Islet precursor cell (in vitro differentiated cells): ENCODE measurements at places on chromosomes 7 and 10.

DNA sequence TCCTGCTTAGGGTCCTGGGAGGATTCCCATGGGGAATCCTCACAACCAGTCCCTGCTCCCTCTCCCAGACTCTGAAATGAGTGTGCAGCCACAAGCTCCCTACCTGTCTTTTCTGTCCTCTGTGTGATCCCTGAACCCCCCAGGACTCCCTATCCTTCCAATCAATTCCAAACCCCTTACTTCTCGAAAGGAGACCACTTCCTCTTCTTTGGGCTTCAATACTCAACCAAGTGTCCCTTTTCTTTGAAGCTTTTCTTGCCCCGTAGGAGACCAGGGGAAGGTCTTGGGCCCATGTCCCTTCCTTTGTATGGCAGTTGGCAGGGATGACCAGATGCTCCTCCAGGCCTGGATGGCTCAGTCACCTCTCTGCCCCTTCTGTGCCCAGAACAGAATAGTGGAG is 1.7 kb downstream of the AEBP1 start:
- no peak for DNase-seq

DNA sequence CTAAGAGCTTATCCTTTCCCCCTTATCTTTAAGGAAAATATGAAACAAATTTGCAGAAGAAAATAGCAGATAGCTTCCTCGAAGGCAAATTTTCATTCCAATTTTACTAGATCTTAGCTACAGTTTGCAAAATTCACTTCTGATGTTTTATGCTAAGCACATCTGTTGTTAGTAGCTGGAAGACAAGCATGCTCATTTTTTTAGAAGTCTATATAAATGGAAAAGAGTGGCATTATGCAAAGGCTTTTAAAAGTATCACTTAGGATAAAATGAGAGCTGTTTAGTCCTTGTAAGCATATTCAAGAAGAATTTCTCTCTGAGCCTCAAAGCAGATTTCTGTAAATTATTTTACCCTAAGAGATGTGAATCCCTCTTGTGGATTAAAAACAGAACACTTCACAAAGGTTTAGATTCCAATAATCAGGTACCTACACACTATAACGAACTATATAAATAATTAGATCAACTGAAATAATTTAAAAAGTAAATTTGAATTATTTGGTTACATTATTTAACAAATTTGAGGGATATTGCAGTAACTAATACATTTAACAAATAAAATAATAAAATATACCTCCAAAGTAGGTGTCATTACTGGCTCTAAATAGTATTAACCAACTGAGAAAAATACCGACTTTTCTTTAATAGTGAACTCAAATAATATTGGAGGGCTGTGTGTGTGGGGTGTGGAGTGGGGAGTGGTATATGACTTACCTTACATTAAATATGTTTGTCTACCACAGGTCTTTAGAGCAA is 307.1 kb downstream of the SEMA3D start:
- DNase-seq = no peak

DNA sequence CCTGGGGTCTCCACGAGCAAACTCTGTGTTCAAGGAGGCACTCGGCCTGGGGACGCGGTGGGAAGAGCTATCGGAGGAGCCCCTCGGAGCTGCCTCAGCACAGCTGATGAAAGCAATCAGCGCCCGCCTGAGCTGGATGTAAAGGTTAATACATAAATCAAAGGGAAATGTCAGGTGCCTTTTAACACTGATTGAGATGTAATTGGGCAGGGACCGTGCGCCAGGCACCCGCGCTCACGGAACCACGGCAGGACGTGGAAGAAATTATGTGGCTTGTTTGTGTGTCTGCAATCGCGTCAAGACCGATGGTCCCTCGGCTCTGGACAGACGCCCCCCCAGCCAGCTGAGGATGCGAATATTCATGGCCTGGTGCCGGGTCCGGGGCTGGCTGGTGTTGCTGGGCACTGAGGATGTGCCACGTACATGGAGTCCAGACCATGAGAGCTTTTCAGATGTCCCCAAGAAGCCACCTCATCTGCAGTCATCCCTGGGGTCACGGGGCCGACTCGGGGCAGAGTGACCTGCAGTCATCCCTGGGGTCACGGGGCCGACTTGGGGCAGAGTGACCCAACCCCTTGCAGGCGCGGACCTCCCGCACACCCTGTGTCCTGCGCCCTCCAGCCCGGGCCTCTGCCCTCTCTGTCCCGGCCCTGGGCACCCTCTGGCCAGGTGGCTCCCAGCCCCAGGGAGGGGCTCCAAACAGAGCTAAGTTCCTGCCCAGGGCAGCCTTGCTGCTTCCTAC is 15.6 kb downstream of the FOXL3 start:
- DNase-seq = no peak

DNA sequence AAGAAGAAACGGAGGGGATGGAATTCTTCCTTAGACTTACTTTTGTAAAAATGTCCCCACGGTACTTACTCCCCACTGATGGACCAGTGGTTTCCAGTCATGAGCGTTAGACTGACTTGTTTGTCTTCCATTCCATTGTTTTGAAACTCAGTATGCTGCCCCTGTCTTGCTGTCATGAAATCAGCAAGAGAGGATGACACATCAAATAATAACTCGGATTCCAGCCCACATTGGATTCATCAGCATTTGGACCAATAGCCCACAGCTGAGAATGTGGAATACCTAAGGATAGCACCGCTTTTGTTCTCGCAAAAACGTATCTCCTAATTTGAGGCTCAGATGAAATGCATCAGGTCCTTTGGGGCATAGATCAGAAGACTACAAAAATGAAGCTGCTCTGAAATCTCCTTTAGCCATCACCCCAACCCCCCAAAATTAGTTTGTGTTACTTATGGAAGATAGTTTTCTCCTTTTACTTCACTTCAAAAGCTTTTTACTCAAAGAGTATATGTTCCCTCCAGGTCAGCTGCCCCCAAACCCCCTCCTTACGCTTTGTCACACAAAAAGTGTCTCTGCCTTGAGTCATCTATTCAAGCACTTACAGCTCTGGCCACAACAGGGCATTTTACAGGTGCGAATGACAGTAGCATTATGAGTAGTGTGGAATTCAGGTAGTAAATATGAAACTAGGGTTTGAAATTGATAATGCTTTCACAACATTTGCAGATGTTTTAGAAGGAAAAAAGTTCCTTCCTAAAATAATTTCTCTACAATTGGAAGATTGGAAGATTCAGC is 158.7 kb upstream of the LANCL2 start:
- no peak for DNase-seq

- DNase-seq = no peak
Observed at GRCh38 chr10:92492748-92493240, 81.1 kb downstream of the IDE start.

DNA sequence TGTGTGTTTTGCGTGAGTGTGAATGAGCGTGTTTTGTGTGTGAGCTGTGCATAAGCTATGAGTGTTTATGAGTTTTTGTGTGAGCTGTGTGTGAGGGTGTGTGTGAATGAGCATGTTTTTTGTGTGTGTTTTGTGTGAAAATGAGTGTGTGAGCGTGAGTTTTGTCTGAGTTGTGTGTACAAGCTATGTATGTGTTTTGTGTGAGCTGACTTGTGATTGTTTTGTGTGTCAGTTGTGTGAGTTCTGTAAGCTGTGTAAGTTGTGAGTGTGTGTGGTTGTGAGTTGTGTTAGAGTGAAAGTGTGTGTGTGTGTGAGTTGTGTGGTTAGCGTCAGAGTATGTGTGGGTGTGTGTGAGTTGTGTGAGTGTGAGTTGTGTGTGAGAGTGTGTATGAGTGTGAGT is 343.2 kb downstream of the PTPRN2 start:
- DNase-seq = no peak

DNA sequence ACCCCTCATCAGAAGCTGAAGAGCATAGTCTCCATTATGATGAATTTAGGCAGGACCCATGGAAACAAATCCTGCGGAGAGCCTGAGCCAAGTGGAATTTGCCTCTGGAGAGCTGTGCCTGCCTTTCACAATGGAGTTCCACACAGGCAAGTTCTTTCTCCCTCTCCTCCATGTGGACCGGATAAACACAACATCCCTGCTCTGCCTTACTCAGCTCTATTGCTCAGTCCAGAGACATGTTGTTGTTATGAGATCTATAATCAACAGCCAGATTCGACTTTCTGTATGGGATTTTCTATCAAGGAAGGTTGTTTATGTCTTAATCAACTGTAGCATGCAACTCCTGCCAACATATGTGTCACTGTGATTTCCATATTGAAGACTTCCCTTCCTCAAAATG is 59.5 kb upstream of the ELMO1 start:
- no peak for DNase-seq

- DNase-seq = no peak
Observed at GRCh38 chr7:93938293-93938692, 16.8 kb downstream of the GNG11 start.

DNA sequence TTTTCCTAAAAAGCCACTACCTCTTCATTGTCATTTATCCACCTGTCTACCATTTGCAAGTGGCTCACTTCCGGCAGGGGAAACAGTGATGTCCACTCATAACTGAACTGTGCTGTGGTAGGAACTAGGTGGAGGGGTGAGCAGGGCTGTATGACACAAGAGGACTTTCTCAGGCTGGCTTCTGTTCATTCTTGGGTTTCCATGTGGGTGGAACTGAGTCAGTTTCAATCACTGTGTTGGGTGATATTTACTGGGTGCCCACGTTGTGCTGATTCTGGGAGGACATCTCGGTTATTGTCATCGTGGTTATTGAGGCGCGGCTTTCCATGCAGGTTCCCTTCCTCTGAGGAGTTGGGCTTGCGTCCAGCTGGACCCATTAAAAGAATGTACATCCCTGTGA is 38.8 kb downstream of the RAMP3 start:
- DNase-seq = no peak

GRCh38 chr7:18517646-18518045 is 22.1 kb downstream of the HDAC9 start:
- DNase-seq = no peak

DNA sequence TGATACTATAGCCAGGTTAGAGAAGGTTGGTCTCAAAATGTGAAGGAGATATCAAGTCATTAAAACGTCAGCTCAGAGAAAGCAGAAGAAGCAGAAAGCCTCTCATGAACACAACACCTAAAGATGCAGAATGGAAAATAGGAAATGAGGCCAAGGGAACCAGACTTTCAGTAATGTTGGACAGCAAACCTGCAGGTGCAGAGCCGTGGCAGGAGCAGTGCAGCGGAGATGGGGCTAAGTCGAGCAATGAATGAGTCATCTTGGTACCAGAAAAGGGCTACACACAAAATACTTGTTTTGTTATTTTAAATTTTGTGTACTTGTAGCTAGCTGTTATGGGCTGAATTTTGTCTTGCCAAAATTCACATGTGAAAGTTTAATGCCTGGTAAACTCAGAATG is 479.6 kb upstream of the POM121L12 start:
- no peak for DNase-seq

GRCh38 chr7:65251851-65252620 is 121.6 kb upstream of the ZNF92 start:
- peak; percentile 94 for DNase-seq

GRCh38 chr7:46775776-46776175 is 806.1 kb downstream of the TNS3 start:
- no peak for DNase-seq

DNA sequence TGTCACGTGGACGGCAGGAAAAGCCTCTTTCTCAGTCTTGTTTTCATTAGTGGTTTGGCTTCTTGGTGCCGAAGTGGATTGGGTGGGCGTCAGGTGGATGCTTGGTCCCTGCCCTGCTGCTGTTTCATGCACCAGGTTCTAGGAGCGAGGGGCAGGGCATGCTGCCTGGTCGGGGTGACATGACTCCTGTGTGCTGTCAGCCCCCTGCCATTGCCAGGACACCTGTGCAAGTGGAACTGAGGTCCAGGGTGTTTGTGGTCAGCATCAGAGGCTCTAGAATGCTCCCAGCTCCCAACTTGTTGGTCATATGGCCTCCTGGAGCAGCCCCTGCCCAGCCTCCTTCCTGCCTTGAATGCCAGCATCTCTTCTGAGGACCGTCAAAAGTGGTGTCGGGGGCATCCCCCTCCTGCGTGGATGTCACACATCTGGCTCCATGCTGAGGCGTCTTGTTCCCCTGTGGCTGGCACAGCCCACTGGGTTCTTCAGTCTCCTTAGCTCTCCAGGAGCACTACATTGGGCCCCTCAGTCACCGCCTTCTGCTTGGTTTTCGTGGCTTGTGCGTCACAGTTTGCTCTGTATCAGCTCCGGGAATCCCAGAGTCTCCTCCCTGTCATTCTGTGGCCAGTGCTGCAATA is 24.8 kb downstream of the ADCY1 start:
- DNase-seq = no peak

GRCh38 chr10:37947526-37947925 is 28.9 kb downstream of the ZNF25 start:
- DNase-seq = no peak

- no peak for DNase-seq
Observed at GRCh38 chr10:71836596-71836974, 14.5 kb downstream of the PSAP start.

GRCh38 chr7:28581351-28581750 is 169.0 kb downstream of the CREB5 start:
- no peak for DNase-seq

DNA sequence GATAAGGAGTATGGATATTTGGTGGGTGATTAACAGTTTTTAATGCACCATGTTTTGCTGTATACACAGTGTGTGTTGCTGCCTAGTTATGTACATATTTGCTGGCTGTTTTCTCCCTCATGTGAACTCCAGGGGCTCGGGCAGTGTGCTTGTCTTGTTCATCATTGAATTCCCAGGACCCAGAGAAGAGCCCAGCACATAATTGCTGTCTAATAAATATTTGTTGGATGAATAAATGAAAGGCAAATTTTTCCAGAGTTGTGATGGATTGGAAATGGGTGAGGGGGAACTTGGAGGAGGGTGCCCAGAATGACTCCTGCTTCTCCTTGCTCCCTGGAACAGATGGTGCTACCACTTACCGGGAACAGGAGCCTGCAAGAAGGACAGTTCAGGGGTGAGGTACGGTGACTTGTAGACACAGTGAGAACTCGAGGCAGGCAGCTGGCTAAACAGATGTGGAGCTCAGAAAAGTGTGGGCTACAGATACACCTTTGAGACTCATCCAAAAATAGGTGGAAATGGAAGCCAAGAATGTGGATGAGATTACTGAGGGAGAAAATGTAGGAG is 586.8 kb upstream of the MGMT start:
- peak; percentile 26 for DNase-seq

GRCh38 chr7:90538405-90538804 is 57.7 kb upstream of the CDK14 start:
- DNase-seq = no peak

DNA sequence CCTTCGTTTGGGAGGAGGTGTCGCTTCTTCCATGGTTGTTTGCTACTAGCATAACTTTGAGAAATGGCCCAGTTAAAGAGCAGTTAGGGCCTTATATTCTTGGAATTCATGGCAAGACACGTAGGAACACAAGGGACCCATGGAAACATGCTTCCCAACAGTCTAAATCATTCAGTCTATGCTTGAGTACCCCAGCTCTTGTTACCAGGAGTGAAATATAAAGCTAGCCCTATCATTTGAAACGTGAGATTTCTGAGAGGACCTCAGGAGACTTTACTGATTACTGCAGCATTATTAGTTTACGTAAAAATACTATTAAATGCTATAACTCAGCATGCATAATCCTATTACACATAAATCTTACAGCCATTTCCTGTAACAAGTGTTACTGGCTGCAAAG is 328.6 kb upstream of the CDC14C start:
- DNase-seq = no peak

- no peak for DNase-seq
Observed at GRCh38 chr7:816751-817671, 15.3 kb upstream of the SUN1 start.

- peak; percentile 60 for DNase-seq
Observed at GRCh38 chr7:43302211-43302711, 189.8 kb downstream of the HECW1 start.

GRCh38 chr7:66769833-66770512 is 29.4 kb downstream of the RABGEF1 start:
- no peak for DNase-seq

- DNase-seq = peak; percentile 92
Observed at GRCh38 chr7:74083117-74083876, at the start of gene LIMK1. Gene LIMK1, plus strand, starts transcription at chr7:74083804. Its CDS starts 187 bp downstream, at chr7:74083991.
